ENCODE measurements at places on chromosomes 2 and 18.

DNA sequence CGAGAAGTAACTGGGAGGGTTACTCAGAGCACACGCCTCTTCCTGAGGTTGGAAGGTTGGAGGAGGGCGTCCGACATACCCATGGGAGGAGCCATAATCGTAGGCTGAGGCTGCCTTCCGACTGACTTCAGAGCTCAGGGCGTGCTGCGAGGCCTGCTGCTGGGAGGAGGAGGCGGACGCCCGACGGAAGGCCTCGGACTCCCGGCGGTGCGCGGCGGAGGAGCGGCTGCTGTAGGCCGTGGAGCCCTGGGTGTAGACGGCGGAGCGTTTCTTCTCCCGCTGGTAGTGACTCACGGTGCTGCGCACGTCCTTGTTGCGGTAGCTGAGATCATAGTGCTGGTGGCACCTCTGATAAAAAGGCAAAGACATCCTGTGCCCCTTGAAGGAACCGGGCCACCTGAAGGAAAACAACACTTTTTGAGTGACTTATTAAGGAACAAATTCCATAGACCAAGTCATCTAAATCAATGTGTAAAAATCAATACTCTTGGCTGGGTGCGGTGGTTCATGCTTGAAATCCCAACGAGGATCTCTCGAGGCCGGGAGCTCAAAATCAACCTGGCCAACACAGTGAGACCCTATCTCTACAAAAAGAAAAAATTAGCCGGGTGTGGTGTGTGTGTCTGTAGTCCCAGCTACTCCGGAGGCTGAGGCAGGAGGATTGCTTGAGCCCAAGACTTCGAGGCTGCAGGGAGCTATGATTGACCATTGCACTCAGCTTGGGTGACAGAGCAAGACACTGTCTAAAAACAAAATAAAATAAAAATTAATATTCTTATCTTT lies 4.7 kb downstream of the MYOM1 start:
- no peak for DNase-seq

GRCh38 chr18:13266218-13267100 lies 47.9 kb downstream of the LDLRAD4 start:
- DNase-seq = no peak

GRCh38 chr2:95159690-95160449 lies at the start of gene ZNF514:
TSS of gene ZNF514 (minus strand) at chr2:95159848. CDS start at chr2:95153253, 6,595 bp downstream.
- DNase-seq = peak; percentile 69

DNA sequence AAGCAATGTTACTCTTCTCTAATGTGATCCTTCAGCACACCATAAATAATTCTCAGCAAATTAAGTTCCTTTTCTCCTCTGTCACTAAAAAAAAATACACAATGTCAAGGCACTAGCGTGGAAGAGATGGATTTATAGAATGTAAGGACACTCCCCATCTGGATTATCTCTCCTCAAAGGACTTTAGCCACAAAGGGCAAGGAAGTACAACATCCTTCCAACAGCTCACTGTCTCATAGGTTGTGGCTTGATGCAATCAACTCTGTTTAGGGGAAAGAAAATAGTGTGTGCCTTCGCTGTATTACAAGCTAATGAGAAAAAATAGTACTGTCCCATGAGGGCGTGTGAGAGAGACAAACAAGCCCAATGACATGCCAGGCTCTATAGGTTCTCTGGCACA lies 129.1 kb upstream of the DNMT3A start:
- no peak for DNase-seq

DNA sequence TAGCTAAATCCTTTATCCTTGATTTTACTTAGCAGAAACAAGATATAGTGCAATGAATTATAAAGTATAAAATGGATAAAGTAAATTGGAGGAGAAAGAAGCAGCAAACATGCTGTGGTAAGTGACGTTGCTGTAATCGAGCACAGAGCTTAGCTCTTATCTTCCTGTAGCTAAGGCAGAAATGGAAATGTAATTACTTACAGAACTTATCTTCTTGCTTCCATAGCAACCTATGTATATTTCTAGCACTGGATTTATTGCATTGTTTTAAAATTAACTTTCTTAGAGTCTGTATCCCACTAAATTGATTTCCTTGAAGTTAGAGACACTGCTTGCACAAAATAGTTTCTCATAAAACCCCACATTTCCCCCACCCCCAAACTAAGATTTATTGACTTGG lies 130.6 kb upstream of the MC4R start:
- no peak for DNase-seq

DNA sequence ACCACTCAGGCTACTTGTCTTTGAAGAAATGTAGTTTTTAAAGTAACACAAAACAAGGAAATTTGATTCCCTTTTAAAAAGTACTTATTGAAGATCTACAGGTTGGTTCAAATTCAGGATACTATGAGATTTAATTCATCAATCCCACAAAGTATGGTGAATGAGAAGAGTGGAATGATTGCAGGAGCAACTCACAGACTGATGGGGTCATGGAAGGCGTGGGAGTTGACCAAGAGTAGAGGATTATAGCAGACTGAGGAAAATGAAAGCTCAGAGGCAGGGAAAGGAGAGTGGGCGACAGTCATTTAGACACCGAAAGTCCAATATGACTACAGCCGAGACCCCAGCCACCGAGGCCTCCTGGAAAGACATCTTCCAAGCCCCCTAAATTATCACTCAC lies 12.5 kb upstream of the DAPL1 start:
- DNase-seq = no peak

- DNase-seq = no peak
Measured at GRCh38 chr18:36798738-36799473, 29.9 kb downstream of the TPGS2 start.

GRCh38 chr2:150168595-150169236 lies 318.8 kb downstream of the RND3 start:
- no peak for DNase-seq

GRCh38 chr2:128520791-128521190 lies 202.1 kb upstream of the HS6ST1 start:
- DNase-seq = no peak

GRCh38 chr2:1883476-1883875 lies 139.2 kb upstream of the PXDN start:
- no peak for DNase-seq

DNA sequence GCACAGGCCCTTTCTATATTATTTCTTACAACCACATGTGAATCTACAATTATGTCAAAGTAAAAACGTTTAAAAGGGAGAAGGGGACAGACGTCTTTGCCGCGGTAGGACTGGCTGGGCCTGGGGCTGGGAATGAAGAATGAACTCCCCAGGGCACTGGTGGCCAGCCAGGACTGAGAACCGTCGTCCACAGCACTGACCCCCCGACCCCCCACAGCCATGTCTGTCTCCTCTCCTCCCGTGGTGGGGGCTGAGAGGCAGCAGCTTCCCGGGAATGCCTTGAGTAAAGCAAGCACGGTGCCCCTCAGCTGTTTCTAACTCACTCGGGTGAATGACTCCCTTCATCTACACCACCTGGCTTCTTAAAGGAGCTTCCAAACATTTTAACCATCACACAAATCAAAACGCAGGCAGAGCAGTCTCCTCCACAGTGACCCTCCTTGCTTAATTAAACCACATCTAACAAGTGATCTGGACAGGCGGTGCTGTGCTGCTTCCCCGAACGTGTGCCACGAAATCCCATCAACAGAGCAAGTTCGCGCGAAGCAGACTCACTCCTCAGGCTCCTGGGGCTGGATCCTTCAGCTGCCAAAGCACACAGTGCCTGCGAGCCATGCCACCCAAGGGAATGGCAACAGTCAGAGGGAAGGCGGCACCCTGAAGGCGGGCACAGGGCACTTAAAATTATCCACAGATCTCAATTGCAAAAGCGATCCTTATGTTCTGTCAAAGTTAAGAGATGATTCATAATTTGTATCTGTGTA lies 217.7 kb downstream of the EIPR1 start:
- DNase-seq = no peak

DNA sequence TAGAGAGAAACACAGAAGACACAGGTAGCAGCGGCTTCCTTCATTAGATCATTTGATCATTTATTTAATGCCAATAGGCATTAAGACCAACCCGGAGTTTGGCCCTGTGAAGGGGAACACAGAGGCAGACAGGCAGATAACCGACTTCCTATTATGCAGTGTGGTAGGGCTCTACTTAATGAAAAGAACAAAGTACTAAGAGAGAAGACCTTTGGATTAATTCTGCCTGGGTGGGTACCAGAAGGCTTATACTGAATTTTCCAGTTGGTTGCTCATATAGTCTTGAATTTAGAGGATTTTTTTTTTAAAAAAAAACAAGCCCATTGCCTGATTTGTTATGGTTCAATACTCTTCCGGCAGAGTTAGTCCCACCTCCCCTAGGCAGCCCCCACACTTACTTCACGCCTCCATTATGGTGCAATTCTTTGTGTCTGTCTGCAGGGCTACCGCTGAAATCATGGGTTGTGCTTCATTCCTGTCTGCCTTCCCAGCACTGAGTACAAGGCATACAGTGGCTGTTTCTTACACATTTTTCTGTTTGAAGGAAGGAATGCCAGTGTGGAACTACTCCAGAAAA lies 244.3 kb upstream of the APCDD1 start:
- DNase-seq = no peak

DNA sequence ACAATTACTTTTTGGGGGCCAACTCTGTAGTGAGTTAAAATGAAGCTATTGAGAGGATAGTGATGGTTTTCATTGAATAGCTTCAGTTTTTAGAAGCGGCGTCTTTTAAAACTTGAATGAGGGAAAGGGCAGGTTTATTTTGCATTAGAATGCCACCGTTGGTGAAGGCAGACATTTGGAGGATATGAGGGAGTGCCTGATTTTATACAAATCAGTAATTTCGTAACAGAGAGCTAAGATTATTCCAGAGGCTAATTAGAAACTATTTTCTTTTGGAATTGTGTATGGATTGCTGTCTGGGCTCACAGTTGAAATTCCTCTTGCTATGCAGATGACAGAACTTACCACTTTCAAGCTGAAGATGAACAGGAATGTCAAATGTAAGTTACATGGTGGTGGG lies 67.6 kb downstream of the ITGB1BP1 start:
- no peak for DNase-seq

DNA sequence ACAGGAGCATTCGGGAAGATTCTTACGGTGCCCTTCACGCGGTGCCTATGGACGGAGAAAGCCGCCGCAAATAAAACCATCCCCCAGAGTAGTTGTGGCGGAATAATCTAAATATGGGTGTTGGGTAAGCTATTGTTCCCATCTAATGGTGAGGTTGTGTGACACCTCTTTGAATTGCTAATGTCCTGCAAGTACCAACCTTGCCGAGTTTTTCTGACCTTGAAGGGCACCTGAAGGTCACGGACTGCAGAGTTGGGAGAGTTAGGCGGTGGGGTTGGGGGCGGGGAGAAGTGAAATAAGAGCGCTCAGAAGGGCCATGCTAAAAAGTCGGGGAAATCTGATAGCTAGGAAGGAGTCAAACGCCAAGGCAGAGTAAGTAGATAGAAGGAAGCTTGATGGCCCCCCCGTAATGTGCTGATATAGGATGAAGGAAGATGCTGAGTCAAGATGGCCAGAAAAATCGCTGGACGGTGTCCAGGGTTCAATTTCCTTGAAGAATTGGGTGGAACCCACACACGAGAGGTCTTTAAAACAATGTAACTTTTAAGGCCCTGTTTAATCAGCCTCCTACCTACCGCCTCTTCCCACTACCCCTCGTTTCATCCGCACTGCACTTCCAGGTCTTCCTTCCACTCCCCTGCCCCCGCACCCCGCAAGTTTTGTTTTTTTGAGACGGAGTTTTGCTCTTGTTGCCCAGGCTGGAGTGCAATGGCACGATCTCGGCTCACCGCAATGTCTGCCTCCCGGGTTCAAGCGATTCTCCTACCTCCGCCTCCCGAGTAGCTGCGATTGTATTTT lies 600 bp downstream of the KATNAL2 start:
- no peak for DNase-seq

DNA sequence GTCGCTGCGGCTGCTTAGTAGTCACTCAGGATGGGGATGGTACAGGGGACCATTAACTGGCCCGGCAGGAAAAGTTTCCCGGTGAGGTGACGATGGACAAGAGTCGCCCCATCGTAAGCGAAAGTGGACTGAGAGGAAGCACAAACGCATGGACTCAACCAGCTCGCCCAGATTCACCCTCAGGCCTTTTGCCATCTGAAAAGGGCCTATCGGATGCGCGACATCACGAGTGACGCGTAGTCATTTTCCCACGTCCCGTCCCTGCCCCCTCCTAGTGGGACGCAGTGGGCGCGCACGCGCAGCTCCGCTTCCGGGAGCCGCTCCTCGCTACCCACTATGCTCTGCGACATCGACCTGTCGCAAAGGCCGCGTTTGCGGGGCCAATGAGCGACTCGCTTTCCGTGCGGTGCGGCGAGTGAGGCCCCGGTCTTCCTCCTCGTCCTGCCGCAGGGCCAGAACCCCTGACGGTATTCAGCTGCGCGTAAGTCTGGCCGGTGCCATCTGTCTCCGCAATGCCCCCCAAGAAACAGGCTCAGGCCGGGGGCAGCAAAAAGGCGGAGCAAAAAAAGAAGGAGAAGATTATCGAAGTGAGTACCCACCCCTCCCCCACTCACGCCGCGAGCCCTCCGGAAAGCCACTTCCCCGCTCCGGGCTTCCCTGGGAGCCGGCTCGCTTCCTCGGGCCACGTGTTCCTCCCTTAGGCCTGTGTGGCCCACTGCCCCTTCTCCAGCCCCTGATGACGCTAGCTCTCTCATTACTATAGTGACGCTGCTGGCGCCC lies at the start of gene ZC3H15:
ZC3H15 (plus strand) TSS at position 390 of the 780 bp plus-strand sequence; CDS start at position 513, 123 bp downstream.
- DNase-seq = peak; percentile 87

DNA sequence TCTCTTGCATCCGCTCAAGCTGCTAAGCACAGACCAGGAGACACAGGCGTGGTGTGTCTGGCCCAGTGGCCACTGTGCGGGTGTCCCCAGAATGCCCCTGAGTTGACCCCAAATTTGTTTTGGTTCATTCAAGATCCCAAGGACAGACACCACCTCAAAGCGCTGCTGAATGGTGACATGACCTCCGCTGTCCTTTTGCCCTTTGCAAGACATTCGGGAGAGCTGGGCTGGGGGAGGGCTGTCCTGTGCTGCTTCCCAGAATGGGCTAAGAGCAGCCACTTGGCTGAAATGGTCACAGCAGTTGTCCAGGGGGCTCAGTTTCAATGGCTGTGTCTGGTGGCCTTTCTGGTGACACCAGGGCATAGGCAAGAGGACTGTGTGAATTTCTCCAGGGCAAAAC lies 84.1 kb downstream of the SMIM21 start:
- no peak for DNase-seq

DNA sequence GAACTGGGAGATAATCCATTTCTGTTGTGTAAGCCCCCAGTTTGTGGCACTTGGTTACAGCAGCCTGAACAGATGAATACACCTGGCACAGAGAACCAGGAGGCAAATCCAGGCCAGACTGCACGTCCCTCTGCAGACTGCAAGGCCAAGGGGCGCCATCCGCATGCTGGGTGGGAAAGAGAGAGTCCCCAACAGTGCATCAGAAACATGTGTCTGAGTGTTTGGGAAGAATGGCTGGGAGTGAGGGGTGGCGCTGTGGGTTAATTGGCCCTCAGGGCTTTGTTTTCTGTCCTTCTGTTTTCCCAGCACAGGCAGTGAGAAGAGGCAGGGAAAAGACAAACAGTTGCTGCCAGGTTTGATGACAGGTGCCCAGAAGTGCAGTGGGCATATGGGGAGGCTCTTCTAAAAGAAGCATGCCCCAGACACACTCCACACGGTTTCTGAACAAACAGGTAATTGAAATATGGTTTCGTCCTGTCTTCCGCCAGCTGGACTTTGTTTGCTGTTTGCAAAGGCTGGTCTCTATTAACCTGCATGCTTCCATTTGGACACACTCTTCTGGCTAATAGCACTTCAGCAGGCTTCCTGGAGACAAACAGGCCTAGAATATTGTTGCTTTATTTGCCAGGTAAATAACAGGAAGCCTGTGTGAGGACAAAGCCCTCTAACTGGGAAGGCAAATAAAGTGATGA lies 43.4 kb upstream of the SEC11C start:
- no peak for DNase-seq
